ENCODE measurements at places on chromosomes 16 and 17.

DNA sequence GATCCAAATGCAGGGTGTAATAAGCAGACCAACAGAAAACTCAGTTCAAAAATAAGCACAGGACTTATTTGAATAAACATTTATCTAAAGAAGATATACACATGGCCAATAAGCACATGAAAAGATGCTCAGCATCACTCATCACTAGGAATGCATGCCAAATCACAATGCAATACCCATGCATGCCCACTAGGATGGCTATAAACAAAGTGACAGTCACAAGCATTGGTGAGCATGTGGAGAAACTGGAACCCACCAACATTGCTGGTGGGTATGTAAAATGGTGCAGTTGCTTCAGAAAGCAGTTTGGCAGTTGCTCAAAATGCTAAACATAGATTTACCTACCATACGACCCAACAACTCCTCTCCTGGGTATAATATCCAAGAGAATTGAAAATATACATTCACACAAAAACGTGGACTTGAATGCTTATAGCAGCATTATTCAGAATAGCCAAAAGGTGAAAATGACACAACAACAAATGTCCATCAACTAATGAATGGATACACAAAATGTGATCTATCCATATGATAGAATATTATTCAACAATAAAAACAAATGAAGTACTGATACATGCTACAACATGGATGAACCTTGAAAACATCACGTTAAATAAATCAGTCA is 20.1 kb downstream of the UBE2O start:
- no peak for DNase-seq

DNA sequence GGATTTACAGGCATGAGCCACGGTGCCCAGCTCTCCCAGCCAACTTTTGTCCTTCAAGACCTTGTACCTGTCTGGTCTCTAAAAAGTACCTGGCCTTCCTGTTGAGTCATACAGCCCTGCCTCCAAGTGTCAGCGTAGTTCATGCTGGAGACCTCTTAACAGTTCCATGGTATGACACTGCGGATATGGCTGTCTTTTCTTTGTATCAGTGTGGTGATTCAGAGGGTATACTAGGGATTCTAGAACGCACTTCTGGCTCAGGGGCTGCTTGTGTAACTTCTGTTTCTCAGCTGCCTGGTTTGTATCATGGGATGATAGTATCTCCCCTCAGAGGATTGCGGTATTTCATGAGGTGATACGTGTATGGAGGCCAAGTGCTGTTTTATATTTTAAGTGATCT is 2.0 kb upstream of the TMEM11 start:
- no peak for DNase-seq

DNA sequence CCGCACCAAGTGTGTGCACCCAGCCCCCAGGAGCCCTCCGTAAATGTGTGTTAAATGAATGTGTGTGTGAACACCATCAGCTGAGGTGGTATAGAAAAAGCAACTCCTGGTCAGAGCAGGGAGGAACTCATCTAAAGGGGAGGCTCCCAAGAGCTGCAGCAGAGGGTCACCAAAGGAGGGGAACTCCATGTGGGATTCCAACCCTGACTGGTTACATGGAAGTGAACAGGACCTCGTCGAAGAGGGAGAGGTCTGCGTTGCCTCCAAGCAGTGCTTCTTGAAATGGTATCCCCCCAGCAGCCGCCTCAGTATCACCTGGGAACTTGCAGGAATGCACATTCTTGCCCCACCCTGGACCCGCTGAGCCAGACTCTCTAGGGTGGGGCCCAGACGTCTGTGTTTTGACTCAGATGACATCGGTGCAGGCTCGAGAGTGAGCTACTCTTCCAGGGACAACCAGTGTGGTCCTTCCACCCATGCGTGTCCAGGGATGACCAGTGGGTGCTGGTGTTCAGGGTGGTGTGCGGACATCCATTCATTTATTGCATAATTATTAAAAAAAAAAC is 30.8 kb downstream of the ADCY9 start:
- DNase-seq: no peak

- DNase-seq: no peak
Measured at GRCh38 chr17:31391496-31391949, at the start of gene RAB11FIP4. Gene RAB11FIP4 (plus strand): TSS chr17:31391675. CDS start chr17:31391853, 178 bp downstream.

- no peak for DNase-seq
Measured at GRCh38 chr17:61650749-61651148, 59.7 kb upstream of the NACA2 start.

GRCh38 chr17:74303305-74303704 is 22.7 kb upstream of the KIF19 start:
- no peak for DNase-seq

DNA sequence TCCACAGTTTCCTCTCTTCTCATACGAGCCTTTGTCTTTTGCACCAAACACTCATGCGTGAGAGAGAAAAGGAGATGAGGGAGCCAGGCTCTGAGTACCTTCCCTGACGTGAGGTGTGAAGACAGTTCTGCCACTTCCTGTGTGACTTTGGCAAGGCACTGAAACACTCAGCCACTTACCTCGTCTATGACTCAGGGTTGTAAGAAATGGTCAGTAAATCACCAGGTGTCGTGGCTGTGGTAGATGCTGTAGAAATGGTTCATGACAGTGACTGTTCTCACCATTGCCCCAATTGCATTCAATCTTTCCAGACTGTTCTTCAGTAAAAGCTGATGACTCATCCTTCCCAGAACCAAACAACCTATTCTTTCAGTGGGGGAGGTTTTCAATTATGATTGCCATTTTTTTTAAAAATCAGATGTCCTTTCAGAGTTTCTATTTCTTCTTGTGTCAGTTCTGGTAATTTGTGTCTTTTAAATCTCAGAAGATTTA is 49.2 kb upstream of the CBFA2T3 start:
- DNase-seq: no peak

- no peak for DNase-seq
Measured at GRCh38 chr16:60566901-60567300, 1469.3 kb downstream of the CDH8 start.

GRCh38 chr17:50267074-50267841 is 7.0 kb upstream of the TMEM92 start:
- DNase-seq: no peak

DNA sequence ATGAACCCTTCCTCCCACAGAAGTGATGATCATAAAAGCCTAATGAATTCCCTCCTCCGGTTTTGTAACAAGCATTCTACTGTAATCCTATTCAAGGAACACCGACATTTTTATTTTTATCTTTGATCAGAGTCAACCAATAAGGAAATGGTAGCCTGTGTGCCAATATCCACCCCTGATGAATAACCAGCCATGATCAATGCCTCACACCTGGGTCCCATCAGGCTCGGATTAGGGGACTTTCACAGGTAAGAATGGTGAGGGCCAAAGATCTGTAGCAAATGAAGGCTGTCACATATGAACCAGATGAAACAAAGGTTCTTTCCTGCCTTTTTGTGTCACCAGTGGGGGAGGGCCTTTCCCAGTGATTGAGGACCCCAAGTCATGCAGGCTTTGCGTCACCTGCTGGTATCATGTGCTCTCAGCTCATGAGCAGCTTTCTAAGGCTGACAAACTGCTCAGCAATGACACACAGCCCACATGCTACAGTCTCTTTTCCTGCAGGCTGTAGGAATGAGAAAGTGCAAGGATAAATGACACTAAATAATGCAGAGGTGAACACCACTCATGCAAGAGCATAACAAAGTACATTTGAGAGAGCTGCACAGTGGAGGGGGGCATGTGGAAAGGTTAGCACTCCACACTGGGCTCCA is 34.9 kb downstream of the TOM1L2 start:
- no peak for DNase-seq

- DNase-seq: no peak
Measured at GRCh38 chr16:66395806-66396555, 29.5 kb downstream of the CDH5 start.

- DNase-seq: no peak
Measured at GRCh38 chr16:49575346-49576172, 202.0 kb downstream of the C16orf78 start.

- no peak for DNase-seq
Measured at GRCh38 chr17:51258756-51259563, 889 bp downstream of the MBTD1 start.

DNA sequence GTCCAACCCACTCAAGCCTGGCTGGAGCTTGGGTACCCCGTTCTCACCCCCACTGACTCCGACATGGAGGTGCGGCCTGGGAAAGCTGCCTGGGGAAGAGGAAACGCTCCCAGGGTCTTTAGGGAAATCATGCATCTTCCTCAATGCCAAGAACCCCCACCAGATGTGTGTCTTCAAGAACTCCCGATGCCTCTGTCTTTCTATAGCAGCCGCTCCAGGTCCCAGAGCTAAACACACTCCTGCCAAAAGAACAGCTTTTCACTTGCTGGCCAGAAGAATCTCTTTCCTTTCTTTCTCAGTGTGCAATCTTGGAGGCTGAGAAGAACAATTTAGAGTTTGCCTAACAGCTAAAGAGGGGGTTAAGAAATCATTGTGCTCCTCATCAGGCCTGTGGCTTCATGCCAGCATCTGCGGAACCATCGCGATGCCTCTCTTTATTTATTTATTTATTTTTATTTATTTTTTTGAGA is 41.1 kb upstream of the MTSS2 start:
- DNase-seq: no peak

DNA sequence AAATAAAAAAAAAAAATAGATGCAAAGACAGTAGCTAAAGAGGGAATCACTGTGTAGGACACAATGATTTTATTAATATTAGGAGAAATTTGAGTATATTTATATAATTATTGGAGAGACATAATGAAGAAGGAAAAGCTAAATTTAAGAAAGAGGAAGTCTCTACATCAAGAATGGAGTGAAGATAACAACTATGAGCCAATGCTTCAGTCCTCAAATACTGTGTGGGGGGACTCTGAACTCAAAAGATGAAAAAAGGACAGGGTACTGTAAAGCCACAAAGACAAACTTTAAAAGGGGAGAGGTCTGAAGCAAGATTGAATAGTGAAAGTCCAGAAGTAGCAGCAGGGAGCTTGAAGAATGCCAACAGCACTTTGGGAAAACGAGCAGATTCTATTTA is 44.7 kb downstream of the SKAP1 start:
- no peak for DNase-seq

- DNase-seq: peak; percentile 55
Measured at GRCh38 chr17:20009302-20010098, at the start of gene SPECC1. Gene SPECC1 (plus strand): TSS chr17:20009359. CDS start chr17:20096652, 87,293 bp downstream.

DNA sequence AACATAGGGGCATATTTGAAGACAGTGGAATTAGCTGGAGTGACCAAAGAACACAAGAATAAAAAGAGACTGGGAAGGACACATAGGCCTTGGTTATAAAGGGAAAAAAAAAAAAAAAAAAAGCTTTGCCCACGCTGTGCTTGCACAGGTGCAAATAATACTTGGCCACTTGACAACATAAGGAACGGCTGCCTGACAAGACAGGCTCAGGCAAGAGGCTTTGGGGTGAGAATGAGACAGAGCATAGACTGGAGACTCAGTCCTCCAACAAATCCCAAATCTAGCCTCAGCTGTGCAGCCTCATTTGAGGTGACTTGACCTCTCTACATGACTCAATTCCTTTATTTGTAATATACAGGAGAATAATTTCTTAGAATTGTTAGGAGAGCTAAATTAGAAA is 332.8 kb upstream of the DYNLRB2 start:
- no peak for DNase-seq

GRCh38 chr17:42312035-42312284 is 23.7 kb downstream of the STAT5A start:
- no peak for DNase-seq

- DNase-seq: no peak
Measured at GRCh38 chr16:25299792-25300590, 42.3 kb upstream of the ZKSCAN2 start.

- no peak for DNase-seq
Measured at GRCh38 chr17:41325611-41326010, 10.1 kb upstream of the KRTAP17-1 start.

- DNase-seq: no peak
Measured at GRCh38 chr17:58694302-58694701, 1.9 kb downstream of the RAD51C start.

DNA sequence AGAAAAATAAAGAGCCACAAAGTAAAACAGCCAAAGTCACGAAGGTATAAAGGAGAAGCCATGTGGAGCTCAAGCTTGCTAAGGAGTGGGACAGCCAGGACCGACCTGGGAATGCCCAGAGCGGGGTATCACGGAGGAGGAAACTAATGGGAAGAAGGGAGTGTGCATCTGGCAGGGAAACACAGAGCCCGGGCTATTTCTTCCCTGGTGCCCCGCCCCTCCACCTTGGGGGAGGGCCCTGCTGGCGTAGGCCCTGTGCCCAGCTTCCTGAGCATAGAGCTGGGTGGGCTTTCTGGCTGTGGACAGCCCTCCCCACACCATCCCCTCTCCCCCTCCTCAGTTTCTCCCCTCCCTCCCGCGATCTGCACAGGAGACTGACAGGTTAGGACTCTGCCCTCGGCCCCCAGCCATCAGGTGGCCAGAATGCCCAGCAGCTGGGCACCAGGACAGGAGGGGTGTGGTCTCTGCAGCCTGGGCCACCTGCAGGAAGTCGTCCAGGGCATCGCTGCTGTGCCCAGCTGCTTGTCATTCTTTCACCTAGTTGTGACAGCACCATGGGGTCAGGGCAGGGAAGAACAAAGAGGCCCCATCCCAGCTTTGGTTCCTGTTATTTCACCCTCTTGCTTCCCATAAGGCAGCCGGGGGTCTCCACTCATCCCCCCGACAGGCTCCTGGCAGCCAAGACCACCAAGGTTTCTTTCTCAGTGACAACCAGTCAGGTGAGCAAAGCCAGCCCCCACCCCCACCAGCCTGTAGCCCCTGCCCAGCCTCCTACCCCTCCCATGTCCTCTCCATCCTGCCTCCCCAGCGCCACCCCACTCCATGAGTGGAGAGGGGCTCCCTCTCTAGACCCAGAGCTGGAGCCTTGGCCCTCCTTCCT is 7.1 kb upstream of the DCAF7 start:
- no peak for DNase-seq

DNA sequence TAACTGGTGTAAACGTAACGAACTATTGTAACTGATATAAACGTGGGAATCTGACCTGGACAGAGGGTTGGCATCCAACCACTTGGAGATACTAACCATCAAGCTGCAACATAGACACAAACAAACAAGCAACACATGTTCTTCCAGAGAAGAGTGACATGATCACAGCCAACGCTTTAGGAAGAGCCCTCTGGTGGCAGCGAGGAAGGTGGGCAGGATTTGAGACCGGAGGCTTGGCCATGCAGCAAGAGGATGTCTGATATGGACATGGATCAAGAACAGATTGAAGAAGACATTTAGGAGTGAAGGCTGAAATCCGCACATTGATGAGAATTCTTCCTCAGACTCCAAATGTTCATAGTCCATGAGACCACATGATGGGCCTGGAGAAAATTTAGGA is 40.3 kb upstream of the TNRC6A start:
- DNase-seq: no peak

DNA sequence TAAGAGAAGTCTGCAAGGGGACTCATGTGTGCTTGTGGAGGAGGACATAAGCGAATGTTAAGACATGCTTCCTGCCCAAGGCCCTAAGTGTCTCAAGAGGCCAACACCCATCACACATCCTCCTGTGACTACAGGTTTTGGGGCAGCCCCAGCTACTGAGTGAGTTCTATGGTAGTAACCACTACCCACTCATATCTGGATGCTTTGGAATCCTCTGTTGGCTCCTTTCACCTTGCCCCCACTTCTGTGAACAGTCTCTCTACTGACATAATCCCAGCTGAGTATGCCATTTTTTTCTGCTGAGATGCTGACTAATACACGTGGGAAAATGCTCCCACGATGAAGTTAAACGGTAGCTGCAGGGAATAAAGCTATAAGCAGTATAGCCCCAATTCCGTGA is 153.5 kb downstream of the VPS53 start:
- DNase-seq: no peak
